ENCODE measurements at places on chromosomes 12 and 14.
A peak's percentile ranks its signal among the peaks of the same experiment; 100 is the strongest.

GRCh38 chr12:28568704-28569103 lies 378.4 kb downstream of the CCDC91 start:
- DNase-seq = no peak

- no peak for DNase-seq
Measured at GRCh38 chr14:49313108-49313507, 273.1 kb downstream of the RPS29 start.

- no peak for DNase-seq
Measured at GRCh38 chr12:102953221-102953620, 4.3 kb upstream of the ASCL1 start.

DNA sequence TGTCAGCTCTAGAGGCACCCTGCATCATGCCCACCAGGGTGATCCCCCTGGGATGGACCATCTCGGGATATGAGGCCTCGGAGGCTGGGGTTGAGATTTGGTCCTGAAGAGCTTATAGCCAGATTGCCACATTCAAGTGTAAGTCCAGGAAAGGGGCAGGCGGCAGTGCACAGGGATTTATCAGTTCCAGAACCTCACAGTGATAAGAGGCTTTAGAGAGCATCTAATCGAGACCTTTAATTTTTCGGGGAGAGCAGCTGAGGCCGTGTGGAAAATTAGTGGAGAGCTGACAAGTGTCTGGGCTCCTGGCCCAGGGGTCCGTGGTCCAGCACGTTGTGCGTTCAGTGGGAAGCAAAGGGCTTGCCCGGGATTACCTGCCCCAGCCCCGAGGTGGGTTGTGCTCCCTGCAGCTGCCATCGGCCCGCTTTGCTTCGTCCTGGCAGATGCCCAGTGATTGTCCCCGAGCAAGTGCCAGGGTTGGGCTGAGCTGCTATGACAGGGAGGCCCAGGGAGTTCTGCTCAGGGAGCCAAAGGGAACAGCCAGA lies 52.1 kb downstream of the C14orf132 start:
- DNase-seq = no peak

DNA sequence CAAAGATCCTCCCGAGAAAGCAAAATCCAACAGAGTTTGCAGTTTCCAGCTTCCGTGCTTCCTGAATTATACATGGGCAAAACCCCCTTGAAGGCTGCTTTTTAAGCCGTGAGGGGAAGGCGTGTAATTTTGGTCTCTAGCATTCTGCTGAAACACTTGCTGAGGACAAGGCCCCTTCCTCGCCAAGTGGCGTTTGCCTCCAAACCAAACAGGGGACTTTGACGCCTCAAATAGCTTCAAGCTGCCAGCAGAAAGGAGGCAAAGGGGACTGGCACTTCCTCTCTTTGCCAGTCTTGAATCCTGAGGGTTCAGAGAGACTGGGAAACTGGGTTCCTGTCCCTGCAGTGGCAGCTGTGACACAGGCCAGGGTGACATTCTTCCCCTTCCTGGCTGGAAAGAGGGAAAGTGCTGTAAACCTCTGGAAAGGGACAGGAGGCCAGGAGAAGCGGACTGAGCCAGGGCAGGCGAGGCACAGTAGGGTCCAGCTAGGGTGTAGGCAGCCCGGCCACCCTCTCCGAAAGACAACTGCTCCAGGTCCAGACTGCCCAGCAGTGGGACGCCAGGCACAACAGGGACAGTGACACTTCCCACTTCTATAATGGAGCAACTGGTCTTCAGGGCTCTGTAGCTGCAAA lies 96.2 kb upstream of the MED13L start:
- no peak for DNase-seq

GRCh38 chr12:84165998-84166571 lies 746.5 kb downstream of the SLC6A15 start:
- DNase-seq = no peak

GRCh38 chr12:126518596-126519200 lies 1453.5 kb downstream of the AACS start:
- no peak for DNase-seq

- peak; percentile 86 for DNase-seq
Measured at GRCh38 chr14:67241411-67242167, at the start of gene PALS1. TSS of gene PALS1 (plus strand) at chr14:67241435. CDS start at chr14:67279171, 37,736 bp downstream.

GRCh38 chr14:89317051-89317691 lies 99.9 kb downstream of the FOXN3 start:
- no peak for DNase-seq

DNA sequence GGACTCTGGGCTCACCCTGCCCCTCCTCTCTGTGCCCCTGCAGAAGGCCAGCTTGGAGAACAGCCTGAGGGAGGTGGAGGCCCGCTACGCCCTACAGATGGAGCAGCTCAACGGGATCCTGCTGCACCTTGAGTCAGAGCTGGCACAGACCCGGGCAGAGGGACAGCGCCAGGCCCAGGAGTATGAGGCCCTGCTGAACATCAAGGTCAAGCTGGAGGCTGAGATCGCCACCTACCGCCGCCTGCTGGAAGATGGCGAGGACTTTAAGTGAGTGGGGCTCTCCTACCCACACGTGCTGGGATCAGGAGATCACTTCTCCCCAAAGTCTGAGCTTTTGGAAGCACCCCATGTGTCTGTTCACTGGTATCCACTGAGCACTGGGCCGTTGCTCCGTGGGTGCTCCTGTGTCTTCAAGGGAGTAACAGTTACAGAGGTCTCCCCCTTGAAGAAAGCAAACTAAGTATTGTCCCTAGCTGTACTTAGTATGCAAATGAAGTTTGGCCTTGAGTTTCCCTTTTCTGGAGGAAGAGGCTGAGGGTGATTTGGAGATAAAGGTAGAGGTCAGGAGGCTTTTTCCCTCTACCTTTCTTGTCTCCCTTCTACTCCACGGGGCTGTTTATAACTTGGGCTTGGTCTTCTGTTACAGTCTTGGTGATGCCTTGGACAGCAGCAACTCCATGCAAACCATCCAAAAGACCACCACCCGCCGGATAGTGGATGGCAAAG lies 3.3 kb downstream of the KRT18 start:
- DNase-seq = peak; percentile 65

DNA sequence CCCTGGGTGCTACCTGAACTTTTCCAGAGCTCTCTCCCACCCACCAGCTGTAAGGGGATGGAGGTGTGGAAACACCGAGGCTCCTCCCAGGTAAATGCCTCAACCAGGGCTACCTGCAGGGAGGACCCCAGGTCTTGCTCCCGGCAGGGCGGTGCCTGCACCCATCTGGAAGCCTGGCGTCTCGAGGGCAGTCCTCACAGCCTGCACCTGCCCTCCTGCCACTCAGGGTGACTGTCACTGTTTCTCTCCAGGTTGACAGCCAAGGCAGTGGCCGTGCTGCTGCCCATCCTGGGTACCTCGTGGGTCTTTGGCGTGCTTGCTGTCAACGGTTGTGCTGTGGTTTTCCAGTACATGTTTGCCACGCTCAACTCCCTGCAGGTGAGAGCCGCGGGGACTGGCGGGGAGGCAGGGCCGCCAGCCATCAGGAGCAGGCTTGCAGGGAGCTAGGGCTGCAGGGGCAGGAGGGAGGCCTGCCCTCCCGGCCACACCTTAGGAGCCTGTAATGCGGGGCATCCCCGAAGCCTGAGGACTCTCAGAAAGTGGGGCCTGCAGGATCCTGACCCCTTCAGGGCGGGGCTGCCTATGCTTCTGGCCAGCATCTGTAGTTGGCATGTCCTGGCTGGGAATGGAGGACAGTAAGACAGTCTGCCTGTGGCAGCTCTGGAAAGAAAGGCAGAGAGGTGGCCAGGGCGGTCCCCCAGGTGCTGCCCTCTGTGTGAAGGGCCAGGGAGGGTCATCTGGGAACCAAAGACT lies 182.3 kb downstream of the ADGRD1 start:
- peak; percentile 50 for DNase-seq

- DNase-seq = peak; percentile 67
Measured at GRCh38 chr14:80678436-80678835, 263.1 kb downstream of the CEP128 start.

GRCh38 chr12:24770334-24770733 lies 178.6 kb downstream of the BCAT1 start:
- no peak for DNase-seq

- no peak for DNase-seq
Measured at GRCh38 chr12:127898616-127899015, 368.4 kb upstream of the TMEM132C start.

- no peak for DNase-seq
Measured at GRCh38 chr12:7137908-7138307, 7.7 kb downstream of the CLSTN3 start.

GRCh38 chr14:25396128-25396527 lies 346.2 kb upstream of the STXBP6 start:
- no peak for DNase-seq

All from islet precursor cell (in vitro differentiated cells).